ENCODE measurements at places on chromosomes 12 and 14. TPM values are rescaled to one million over a fixed set of nuclear protein-coding genes. Genes with fewer than 3 reads are reported as not detected.

DNA sequence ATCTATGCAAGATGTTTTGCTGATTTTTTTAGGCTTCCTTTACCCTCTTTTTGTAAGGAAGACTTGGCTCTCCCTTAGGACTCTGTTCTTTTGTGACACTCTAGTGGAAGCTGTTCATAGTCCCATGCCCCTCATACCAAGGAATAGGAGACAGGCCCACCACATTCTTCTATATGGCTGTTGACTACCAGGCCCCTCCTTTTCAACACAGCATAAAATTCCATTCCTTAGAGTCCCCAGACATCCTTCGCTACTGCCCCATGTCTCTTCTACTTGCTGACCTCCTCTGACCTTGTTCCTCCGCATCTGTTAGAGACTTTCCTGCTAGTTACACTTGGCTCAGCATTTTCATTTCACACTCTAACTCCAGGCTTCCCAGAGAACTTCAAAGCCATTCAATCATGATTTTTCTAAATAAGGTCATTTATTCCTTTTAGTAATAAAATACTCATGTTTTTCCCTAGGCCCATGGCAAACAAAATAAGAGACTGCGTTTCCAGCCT, 9.7 kb downstream of the PIK3C2G start:
- no peak for DNase-seq

- DNase-seq: peak; percentile 47
Measured at GRCh38 chr12:25962932-25963525, 4.5 kb downstream of the RASSF8 start.

GRCh38 chr14:99586054-99586760, 17.8 kb downstream of the CCDC85C start:
- DNase-seq: no peak

Gene PIWIL1
- total RNA-seq: not detected

DNA sequence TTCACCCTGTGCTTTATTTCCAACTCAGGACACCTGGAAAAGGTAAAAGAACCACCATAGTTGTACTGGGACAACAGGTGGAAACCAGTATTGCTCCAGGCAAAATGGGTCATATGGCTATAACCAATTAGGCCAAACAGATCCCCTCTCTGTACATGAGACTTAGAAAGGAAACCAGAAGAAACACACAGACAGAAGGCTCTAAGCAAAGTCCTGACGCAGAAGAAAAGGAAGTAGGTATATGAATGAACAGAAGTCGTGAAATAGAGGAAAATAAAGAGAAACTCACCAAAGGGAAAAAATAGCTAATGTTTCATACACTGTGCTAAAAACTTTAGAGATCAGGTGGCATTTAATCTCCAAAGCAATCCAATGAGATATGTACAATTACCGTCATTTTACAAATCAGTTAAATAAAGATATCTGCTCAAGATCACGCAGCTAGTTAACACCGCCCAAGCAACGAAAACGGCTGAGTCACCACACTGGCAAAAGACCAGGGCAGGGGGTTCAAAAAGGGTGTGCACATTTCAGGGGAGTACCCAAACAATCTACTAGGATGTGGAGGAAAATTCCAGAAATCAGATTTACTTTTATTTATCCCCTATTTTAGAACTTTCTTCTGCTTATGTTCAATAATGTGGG, 82.3 kb downstream of the ITPR2 start:
- no peak for DNase-seq

- peak; percentile 46 for DNase-seq
Measured at GRCh38 chr12:89525305-89525823, 483 bp downstream of the POC1B start.

Gene TAS2R31
- total RNA-seq: 5.1 TPM

Gene EFS
- 34.6 TPM for total RNA-seq

Gene TEX52
- total RNA-seq: not detected

- DNase-seq: peak; percentile 7
Measured at GRCh38 chr14:104239185-104239775, 100.9 kb downstream of the KIF26A start.

GRCh38 chr12:105222726-105223351, 13.1 kb downstream of the APPL2 start:
- DNase-seq: no peak

Gene SDSL
- 19.3 TPM for total RNA-seq

- DNase-seq: no peak
Measured at GRCh38 chr14:98120831-98121464, 1151.0 kb downstream of the BCL11B start.

Gene PLEKHA5
- 65.6 TPM for total RNA-seq

Gene TTC5
- 22.0 TPM for total RNA-seq

- peak; percentile 68 for DNase-seq
Measured at GRCh38 chr12:56488041-56488955, at the start of gene GLS2. Gene GLS2 (minus strand): TSS chr12:56488161. CDS start chr12:56488118, 43 bp downstream.

Gene CD69
- 0.63 TPM for total RNA-seq

Gene RPL10L
- total RNA-seq: not detected

Gene CAPZA3
- not detected for total RNA-seq

Gene CPNE6
- not detected for total RNA-seq

DNA sequence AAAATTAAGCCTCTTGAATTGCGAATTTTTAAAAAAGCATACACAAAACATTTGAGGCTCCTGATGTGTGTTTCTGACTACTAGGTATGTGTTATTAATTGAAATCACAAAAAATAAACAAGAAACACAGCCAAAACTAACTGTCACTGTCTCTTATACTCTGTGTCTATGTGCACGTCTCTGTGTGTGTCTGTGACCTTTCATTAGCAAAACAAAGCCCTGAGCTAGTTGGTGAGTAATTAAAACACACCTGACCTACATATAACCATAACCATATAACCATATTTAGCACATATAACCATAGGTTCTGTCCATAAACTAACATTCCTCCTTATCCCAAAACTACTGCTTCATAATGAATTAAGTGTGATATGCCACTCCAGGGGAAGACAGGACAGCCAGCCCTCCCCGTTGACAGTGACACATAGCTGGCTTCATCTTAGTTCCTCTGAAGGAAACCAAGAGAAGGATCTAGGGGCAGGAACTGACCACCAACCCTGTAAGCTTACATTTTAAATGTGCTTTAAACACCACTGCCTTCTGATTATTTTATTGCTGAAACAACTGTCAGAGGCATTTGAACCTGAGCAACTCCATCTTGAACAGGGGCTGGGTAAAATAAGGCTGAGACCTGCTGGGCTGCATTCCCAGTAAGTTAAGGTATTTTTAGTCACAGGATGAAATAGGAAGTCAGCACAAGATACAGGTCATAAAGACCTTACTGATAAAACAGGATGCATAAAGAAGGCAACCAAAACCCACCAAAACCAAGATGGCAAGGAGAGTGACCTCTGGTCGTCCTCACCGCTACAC, 106.7 kb downstream of the PPP2R5E start:
- no peak for DNase-seq

DNA sequence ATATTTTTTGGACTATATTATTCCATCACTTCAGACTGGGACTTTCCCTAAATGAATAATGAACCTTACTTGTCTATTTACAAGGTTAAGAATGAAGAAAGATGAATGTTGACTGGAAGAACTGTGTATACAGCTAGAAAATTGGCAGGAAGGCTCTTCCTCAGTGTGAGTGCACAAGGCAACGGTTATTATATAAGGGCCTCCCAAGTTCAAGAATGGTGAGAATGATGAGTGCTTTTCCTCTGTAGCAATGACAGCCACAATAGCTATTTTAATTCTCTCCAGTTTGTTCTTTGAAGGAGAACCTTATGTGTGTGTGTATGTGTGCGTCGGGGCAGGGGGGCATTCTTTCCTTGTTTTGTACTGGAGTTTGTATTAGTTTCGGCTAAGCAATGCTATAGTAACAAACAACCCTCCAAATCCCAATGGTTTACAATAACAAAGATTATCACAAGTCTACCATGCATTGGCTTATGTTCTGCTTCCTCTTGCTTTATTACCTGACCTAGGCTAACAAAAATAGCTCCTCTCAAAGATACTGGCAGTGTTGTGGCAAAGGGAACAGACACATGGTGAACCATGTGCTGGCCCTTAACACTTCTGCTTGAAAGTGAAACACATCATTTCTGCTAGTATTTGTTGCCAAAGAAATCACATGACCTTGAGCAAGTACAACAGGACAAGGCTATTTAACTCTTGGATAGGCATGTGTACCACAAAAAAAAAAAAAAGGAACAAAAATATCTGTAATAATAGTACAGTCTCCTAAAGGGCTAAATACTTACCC, 139.5 kb downstream of the RMST start:
- no peak for DNase-seq

- no peak for DNase-seq
Measured at GRCh38 chr14:26828741-26829140, 230.9 kb upstream of the NOVA1 start.

Gene HSPA2
- 11.0 TPM for total RNA-seq

Gene SOAT2
- 0.72 TPM for total RNA-seq

Gene GMPR2
- total RNA-seq: 50.9 TPM

Gene TAS2R9
- not detected for total RNA-seq

GRCh38 chr14:59301354-59301753, 112.9 kb downstream of the DAAM1 start:
- no peak for DNase-seq

DNA sequence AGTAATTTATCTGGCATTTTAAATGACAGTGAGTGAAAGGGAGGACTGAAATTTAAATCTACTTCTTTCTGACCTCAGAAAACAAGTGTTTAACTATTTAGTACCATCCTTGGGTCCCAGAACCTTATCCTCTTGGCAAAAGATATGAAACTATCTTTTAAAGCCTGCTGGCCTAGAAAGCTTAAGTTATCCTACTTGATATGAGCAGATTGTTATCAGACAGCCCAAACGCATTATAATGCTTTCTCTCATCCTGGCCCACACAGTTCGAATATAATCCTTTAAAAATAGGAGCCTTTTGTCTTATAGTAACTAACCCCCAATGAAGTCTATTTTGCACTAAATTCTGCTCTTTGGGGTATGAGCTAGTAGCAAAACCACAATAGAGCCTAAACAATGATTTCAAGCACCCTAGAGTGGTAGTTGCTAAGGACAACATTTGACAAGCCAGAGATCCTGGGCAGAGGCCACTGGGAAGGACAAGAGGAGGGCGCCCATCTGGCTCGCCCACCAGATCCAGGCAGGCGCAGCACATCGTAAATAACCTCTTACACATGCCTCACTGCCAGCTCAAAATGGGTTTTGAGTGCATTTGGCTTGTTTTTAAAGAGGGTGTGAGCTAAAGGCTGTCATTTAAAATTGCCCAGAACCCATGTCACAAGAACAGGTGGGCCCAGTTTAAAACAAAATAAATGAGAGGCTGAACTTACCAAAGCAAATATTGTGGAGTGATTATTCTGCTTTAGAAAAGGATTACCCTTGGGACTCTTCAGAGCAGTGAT, 37.7 kb upstream of the CRY1 start:
- DNase-seq: no peak

Gene UBE2N
- total RNA-seq: 45.8 TPM

GRCh38 chr12:92912052-92912451, 17.0 kb downstream of the EEA1 start:
- DNase-seq: no peak

- DNase-seq: no peak
Measured at GRCh38 chr14:78863143-78863542, 693.0 kb downstream of the NRXN3 start.

- no peak for DNase-seq
Measured at GRCh38 chr12:29414368-29414767, 33.4 kb upstream of the ERGIC2 start.

Gene NDUFA12
- 63.4 TPM for total RNA-seq

- no peak for DNase-seq
Measured at GRCh38 chr12:122969676-122970075, 3.4 kb upstream of the ABCB9 start.

DNA sequence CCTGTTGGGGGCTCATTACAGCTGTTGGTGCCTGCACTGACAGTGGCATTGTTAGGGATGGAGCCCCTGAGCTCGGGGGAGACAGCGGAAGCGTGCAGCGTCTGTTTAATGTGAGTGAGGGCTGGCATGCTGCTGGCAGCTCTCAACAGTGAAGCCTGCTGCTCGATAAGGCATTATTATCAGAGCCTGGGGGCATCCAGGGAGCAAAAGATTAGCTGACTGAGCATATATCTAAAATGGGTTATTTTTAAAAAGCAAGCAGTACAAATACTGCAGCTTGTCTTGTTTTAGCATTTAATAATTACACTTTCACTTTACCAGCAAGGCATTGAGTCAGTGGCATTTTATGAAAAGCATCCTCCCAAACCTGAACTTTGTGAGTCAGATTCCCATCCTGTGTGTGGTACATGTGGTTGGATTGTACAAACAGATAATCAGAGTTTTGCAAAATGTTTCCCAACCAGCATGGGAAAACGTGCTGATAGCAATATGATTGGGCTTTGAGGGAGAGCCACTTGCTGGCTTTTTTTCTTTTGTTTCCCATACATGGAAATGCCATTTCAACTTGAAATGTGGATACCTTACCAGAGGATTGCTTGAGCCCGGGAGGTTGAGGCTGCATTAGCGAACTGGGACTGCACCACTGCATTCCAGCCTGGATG, 150.8 kb downstream of the PRKCH start:
- DNase-seq: no peak

DNA sequence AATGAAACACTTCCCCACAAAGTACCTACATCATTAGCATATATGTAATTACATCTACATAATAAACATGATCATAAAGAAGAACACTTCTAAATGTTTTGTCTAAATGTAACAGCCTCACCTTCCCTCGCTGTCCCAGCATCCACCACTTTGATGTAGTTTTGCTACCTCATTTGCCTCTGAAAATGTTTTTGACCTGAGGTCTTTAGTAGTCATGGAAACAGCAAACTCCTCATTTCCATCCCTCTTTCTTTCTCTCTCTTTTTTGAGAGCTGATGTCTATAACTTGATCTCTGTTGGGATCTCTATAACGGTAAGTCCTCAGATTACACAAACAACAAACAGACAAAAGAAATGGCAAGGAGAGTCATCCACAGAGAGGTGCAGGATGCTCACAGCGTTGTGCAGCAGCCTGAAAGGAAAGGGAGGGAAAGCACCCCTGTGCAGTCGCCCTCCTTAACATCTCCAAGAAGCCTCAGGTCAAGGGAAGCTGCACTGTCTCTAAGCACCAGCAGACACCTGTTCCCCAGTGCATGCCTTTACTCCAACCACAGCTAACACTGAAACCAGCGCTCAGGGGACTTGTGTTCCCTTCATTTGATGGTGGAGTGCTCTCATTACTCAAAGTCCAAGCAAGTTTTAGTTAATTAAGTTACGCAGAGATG, 268.7 kb downstream of the TMEM132D start:
- no peak for DNase-seq

- DNase-seq: no peak
Measured at GRCh38 chr12:94616203-94616729, 34.1 kb downstream of the TMCC3 start.

DNA sequence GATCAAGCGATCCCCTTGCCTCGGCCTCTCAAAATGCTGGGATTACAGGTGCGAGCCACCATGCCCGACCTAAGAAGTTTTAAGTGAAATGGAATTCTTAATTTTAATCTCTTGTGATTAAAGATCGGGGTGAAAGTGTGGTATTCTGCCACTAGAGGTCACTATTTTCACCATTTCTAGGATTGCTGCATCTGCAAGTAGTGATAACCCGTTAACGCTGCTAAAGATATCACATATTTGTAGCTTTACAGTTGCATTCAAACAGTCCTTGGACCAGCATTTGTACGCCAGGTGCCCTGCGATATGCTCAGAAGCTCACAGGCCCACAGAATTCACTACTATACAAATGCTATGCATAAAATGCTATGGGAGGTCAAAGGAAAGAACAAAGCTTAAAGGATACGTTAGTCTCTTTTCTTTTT, 19.3 kb downstream of the CCDC62 start:
- DNase-seq: no peak

Gene TAS2R13
- 1.9 TPM for total RNA-seq

GRCh38 chr12:100539202-100539601, 34.3 kb upstream of the GAS2L3 start:
- DNase-seq: no peak
